NCI-H1048 (cell line): ENCODE measurements at places on chromosomes 7 and 10.

- no peak for DNase-seq
These were observed 1.1 kb upstream of the LBX1 start for GRCh38 chr10:101230183-101230917.

DNA sequence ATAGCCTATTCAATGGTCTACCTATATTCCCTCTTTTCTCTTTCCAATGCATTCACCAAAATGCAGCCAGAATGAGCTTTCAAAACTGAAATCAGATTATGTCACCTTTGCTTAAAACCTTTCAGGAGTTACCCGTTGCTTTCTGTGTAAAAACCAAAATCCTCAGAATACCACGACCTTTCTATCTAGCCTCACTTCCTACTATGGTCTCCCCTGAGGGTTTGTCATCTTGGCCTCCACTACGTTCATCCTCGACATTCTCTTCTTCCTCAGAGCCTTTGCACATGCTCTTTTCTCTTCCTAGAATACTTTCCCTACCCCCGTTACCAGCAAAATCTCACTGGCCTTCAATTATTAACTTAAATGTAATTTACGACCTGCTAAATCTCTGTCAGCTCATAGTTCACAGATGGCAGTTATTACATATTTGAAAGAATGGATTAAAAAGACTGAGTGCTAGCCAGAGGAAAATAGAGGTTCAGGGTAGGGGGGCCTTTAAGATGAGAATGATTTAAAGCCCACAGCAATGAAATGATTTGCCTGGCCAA, 380.8 kb upstream of the C7orf33 start:
- no peak for DNase-seq

DNA sequence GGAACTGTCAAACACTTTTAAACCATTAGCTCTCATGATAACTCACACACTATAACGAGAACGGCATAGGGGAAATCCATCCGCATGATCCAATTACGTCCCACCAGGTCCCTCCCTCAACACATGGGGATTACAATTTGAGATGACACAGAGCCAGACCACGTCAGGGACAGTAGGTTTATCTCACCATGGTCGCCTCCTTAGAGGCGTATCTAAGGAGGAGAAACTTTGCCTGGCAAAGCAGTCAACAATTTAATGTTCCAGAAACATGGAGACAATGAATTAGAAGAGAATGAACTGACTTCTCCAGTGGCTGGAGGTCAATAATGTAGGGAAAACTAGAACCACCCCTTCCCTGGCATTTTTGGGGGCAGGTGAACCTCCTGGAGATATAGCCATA, 488.4 kb upstream of the AUTS2 start:
- DNase-seq = no peak

- DNase-seq = no peak
These were observed 1.4 kb upstream of the KLF6 start for GRCh38 chr10:3786295-3787015.

DNA sequence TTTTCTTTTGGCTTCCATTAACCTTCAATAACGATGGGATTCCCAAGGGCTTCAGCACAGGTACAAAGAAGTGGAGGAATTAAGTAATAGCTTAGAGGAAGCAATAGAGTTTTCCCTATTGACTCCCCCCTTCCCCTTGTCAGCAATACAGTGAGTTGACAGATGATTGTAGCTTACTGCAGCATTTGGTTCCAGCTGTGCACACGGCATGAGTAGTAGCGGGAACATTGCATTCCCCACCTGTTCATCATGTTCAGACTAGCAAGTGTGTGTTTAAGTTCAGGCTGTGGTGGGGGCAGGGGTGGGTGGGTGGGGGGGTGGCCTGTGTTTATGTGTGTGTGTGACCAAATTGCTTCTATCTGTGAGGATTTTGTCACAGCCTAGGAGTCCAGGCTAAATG, 4.6 kb upstream of the ADRA2A start:
- DNase-seq = no peak

DNA sequence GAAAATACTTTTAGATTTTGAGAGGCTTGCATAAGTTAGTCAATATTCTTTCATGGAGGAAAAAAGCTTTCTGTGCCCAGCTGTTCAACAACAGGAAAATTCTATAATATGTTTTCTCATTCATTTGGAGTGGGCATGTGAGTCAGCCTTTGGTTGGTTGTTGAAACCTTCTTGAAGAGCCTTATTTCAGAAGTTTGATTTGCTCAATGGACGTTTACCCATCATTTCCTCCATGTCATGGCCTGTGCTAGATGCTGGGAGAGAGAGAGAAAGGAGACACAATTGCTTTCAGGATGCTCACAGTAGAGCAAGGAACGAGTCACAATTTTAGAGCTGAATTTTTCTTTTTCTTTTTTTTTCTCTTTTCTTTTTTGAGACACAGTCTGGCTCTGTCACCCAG, 181.7 kb downstream of the PRKCQ start:
- DNase-seq = no peak
